ENCODE measurements at places on chromosomes 12 and 14.
A peak's percentile ranks its signal among the peaks of the same experiment; 100 is the strongest.

DNA sequence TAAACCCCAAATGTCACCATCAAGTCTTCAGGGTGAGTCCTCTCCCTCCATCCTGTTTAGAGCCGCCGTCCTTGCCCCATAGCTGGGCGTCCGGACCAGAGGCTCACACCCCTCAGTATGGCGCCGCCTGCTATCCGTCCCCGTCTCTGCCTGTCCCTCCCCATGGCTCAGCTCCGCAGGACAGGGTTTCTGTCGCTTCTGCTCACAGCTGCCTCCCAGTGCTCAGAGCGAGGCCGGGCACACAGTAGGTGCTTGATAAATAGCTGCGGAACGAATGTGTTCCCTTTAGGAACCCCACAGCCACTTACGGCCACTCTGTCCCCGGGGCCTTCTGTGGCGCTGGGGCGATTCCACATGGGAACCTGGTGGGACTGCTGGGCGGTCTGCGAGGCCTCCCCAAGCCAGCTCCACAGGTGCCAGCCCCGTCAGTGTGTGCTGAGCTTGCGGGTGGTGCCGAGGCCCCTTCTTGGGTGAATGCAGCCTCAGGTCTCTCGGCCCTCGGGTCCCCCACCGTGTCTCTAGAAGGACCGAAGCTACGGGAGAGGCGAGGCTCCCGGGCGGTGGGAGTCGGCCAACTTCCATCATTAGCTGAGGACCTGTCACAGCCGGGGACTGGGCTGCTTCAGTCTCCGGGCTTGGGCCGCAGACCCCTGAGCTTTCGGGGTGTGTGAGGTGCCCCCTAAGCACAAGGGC, 63.0 kb downstream of the NOC4L start:
- peak; percentile 13 for DNase-seq

GRCh38 chr12:57134949-57135348, 6.7 kb downstream of the LRP1 start:
- DNase-seq, result no peak

DNA sequence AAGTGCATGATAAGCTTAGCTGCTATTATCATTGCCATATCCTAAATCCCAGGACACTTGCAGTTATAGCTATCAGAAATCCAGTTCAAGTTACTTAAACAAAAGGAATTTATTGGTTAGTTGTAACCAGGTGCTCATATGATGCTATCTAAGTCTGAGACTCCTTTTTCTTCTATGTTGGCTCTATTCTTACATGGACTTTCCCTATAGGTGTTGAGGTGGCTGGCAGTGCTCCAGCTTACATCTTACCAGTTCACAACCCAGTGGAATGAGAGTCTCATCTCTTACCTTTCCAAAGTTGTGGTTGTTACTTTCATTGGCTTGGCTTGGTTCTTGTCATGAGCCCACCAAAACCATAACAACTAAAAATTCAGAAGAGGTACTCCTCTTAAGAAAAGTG, 94.6 kb downstream of the DACT1 start:
- no peak for DNase-seq

DNA sequence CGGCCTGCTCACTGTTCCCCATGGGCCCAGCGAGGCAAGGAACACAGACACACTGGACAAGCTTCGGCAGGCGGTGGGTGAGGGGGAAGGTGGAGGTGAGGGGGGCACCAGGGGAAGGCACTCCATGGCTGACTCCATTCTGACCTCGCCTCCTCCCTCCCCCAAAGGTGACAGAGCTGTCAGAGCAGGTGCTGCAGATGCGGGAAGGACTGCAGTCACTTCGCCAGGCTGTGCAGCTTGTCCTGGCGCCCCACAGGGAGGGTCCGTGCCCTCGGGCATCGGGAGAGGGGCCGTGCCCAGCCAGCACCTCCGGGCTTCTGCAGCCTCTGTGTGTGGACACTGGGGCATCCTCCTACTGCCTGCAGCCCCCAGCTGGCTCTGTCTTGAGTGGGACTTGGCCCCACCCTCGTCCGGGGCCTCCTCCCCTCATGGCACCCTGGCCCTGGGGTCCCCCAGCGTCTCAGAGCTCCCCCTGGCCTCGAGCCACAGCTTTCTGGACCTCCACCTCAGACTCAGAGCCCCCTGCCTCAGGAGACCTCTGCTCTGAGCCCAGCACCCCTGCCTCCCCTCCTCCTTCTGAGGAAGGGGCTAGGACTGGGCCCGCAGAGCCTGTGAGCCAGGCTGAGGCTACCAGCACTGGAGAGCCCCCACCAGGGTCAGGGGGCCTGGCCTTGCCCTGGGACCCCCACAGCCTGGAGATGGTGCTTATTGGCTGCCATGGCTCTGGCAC, 10.6 kb downstream of the MCRS1 start:
- no peak for DNase-seq

DNA sequence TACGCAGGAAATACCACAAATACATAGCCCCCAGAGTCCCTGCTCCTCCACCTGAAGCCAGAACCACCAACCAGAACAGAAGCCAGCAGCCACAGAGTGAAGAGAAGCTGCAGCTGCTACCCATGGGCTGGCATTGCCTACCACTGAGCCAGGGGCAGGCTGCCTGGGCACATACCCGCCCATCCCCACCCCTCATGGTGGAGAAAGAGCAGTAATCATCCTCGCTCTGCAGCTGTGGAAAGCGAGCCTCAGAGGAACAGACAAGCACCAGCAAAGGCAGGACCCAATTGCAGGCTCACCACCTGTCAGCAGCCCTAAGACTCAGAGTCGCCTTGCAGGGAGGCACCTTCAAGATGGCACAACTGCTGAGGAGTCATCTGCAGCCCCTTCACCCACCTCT, 11.2 kb upstream of the CD9 start:
- DNase-seq, result no peak

GRCh38 chr14:53409289-53409688, 256.2 kb upstream of the DDHD1 start:
- DNase-seq, result no peak

- no peak for DNase-seq
Measured at GRCh38 chr12:55548756-55549155, 646 bp upstream of the OR6C4 start.

DNA sequence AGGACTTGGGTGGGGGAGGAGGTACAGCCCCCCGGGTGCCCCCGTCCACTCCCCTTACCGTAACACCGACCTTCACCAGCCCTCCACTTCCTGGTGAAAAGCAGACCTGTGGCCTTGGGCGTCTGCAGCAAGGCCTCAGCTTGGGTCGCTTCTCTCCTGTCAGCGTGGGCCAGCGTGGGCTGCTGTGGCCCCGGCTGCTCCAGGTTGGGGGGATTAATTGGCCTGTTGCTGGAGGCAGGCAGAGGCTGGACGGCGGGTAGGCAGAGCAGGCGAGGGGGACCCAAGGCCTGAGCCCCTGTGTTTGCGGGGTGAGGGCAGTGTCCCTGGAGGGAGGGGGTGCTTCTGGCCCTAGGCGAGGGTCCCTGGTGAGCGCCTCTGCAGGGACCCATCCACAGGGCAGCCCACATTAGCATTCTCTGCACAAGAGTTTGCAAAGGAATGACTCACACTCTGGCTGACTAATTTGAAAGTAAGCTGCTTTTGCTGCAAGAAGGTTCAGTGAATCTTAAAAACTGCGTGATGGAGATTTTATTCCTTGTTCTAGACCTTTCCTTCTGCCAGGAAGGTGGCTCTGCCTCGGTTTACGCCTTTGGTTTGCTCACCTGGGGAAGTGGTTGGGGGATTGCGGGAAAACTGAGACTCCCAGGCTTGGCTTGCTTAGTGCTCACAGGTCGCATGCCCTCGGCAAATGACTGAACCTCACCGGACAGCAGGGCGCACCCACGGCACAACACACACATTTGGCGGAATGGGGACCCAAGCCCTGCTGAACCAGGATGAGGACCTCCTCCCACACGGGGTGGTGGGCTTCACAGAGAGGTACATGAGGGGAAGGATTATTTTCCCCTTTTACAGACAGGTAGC, 37.9 kb upstream of the DLK1 start:
- DNase-seq, result no peak

GRCh38 chr14:102731101-102731870, 46.0 kb upstream of the TRAF3 start:
- DNase-seq, result no peak

GRCh38 chr12:85621041-85621440, 215.2 kb downstream of the RASSF9 start:
- no peak for DNase-seq

DNA sequence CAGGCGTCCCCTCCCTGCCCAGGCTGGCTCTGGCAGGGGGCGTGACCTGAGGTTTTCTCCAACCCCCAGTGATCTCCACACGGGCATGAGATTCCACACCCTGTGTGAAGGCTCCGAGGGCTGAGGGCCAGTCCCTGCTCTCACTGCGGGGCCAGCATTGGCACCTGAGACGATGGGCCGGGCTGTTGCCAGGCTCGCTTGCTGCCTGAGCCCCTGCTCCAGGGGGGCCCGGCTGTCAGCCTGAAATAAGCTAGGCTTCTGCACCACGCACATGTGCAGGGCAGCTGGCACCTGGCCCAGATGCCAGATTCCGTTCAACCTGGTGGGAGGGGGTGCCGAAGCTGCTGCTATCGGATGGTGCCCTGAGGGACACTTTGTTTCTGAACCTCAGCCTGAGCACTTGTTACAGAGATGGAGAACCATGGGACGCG, 196.5 kb upstream of the PRMT8 start:
- no peak for DNase-seq

DNA sequence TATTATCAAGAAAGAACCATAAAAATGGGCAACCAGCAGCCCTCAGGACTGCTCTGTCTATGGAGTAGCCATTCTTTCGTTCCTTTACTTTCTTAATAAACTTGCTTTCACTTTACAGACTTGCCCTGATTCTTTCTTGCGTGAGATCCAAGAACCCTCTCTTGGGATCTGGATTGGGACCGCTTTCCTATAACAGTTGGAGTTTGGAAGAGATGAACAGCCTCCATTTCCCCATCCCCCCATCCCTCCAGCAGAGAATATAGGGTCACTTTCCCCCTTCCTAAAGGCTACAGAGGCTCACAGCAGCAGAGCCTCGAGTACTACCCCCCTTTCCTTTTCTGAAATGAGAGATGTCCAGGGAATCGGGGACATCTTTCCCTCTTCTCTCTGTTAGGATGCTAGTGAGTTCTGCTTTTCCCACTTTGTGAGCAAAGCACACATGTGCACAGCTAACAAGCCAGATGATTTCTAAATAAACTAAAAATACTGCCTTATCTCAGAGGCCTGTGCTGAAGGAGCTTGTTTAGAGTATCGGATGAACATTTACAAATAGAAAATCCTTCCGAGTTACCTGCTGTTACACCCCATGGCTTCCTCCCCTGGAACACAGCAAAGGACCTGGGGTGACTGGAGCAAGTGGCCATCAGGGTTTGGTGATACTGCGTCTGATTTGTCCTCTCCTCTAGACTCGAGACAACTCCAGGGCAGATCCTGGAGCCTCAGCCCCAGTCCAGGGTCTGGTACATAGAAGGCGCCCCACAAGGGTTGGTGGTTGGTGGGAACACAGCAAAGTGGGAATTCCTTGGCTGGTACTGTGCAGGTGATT, 144.2 kb downstream of the SLC38A6 start:
- no peak for DNase-seq

DNA sequence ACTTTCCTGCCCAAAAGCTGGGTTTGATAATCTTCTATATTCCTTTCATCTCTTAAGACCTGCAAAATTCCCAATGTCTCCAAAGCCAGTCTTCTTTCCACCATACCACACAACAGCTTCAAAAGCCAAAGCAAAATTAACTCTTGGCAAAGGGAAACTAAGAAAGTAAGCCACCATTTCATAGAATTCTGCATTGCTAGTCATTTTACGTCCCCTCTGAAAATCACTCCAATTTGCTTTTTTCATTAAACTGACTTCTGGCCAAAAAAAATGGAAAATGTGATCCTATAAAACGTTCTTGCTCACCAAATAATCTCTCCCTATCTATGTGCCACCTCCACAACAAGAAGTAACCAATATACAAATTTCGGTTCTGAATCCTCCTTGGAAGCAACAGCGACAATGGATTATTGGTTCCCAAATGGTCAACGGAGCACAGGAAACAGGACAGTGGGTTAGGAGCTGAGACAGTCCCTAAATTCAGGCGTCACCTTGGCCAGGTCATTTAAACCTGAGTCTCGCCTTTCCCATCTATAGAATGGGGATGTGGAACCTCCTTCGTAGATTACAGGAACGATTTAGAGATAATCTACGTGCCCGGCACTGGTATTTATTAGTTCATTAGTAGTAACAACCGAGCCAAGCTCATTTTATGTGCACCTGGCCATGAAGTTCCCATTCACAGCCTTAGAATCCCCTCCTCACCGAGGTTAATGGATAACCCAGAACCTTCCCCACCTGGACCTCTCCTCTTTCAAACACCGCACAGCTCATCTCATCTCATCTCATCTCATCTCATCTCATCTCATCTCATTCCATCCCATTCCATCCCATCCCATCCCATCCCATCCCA, 1.2 kb downstream of the NT5DC3 start:
- no peak for DNase-seq

- no peak for DNase-seq
Measured at GRCh38 chr12:106238146-106238545, 9.7 kb downstream of the CKAP4 start.

GRCh38 chr14:90894241-90894640, 78.0 kb upstream of the TTC7B start:
- DNase-seq, result no peak

GRCh38 chr12:124869059-124869665, 5.5 kb upstream of the SCARB1 start:
- peak; percentile 52 for DNase-seq

GRCh38 chr12:19794116-19794515, 354.8 kb downstream of the AEBP2 start:
- DNase-seq, result no peak

- DNase-seq, result no peak
Measured at GRCh38 chr12:68617160-68617926, 6.6 kb downstream of the RAP1B start.

GRCh38 chr12:129841251-129841650, 62.6 kb downstream of the TMEM132D start:
- no peak for DNase-seq

- no peak for DNase-seq
Measured at GRCh38 chr12:115999582-115999981, 277.9 kb downstream of the MED13L start.

- DNase-seq, result no peak
Measured at GRCh38 chr12:78519422-78519821, 345.2 kb upstream of the SYT1 start.

GRCh38 chr14:77311217-77311616, 9.5 kb downstream of the POMT2 start:
- no peak for DNase-seq

- DNase-seq, result no peak
Measured at GRCh38 chr12:101714877-101715444, 17.5 kb downstream of the CHPT1 start.

GRCh38 chr12:93419388-93420034, 22.2 kb downstream of the UBE2N start:
- peak; percentile 21 for DNase-seq

- DNase-seq, result no peak
Measured at GRCh38 chr12:29275834-29276233, 105.1 kb downstream of the ERGIC2 start.

- no peak for DNase-seq
Measured at GRCh38 chr12:100904270-100904669, 109.7 kb downstream of the ANO4 start.

GRCh38 chr14:35879151-35879648, 53.1 kb downstream of the BRMS1L start:
- no peak for DNase-seq

- DNase-seq, result peak; percentile 14
Measured at GRCh38 chr12:97368462-97369163, 94.0 kb upstream of the RMST start.

- DNase-seq, result no peak
Measured at GRCh38 chr14:73788701-73789551, 62.7 kb upstream of the PTGR2 start.

- DNase-seq, result no peak
Measured at GRCh38 chr14:104019806-104020205, 65.7 kb upstream of the ASPG start.

- DNase-seq, result no peak
Measured at GRCh38 chr12:40559865-40560264, 132.4 kb upstream of the CNTN1 start.

GRCh38 chr12:76020731-76021672, 10.6 kb downstream of the PHLDA1 start:
- no peak for DNase-seq
